ENCODE measurements at places on chromosomes 3 and 15.

DNA sequence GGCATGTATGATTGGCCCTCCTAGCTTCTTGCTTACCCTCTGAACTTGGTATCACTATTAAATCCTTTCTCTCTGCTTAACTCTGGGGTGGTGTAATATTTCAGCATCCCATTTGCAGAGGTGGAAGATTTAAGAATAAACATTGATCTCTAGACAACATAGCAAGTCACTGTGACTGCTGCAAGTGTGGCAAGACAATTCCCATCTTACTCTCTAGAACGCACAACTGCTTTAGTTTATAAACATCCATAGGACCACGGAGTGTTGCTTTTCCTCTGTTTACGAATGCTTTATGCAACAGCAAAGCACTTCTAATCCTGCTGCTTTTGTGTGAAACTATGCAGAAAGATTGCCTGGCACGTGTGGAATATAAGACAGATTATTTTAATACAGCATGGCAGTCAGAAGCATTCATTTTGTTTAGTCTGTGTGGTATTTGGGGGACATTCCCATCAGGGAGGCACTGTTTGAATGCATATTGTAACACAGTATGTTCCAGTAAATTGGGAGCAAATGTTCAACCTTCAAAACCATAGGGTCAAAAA lies 338.9 kb upstream of the TMCO5A start:
- DNase-seq: no peak

- DNase-seq: no peak
These were observed 31.8 kb downstream of the GPR176 start for GRCh38 chr15:39888243-39888642.

GRCh38 chr3:4271834-4272233 lies 31.3 kb upstream of the SETMAR start:
- peak; percentile 48 for DNase-seq

GRCh38 chr3:152754303-152754702 lies 80.6 kb upstream of the P2RY1 start:
- DNase-seq: no peak

DNA sequence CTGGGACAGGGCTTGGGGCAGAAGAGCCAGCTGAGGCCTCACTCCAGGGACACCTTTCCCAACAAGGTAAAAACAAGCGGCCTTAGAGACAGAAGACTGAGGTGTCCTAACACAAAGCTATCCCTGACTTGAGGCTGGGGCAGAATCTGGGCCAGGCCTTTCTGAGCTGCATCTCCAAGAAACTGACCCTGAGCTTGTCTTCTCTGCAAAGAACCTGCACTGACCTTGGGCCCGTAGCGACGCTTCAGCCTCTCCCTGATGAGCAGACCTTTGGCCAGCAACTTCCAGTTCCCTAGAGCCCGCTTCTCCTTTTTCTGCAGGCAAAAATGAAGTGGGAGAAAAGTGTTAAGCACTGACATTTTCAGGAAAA lies 22.2 kb downstream of the TMEM43 start:
- no peak for DNase-seq

DNA sequence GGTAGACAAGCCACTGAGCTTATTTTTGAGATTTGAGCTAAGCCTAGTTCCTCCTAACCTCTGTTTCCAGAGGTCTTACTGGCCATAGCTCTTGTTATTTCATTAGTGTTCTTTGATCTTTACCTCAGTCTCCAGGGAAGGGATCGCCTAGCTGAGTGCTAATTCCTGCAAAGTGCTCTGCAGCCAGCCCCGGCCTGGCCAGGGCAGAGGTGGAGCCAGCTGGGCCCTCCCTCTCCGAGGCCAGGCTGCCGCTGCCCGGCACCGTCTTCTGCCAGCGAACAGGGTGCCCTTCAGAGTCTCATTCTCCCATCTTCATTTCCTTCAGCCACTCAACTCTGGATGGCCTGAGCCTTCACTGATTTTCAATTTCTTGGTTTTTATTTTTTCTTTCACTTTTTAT lies 19.7 kb downstream of the FAN1 start:
- no peak for DNase-seq

GRCh38 chr3:109743981-109744380 lies 406.6 kb upstream of the DPPA4 start:
- DNase-seq: no peak

GRCh38 chr3:70702132-70702531 lies 389.7 kb upstream of the MDFIC2 start:
- DNase-seq: no peak

DNA sequence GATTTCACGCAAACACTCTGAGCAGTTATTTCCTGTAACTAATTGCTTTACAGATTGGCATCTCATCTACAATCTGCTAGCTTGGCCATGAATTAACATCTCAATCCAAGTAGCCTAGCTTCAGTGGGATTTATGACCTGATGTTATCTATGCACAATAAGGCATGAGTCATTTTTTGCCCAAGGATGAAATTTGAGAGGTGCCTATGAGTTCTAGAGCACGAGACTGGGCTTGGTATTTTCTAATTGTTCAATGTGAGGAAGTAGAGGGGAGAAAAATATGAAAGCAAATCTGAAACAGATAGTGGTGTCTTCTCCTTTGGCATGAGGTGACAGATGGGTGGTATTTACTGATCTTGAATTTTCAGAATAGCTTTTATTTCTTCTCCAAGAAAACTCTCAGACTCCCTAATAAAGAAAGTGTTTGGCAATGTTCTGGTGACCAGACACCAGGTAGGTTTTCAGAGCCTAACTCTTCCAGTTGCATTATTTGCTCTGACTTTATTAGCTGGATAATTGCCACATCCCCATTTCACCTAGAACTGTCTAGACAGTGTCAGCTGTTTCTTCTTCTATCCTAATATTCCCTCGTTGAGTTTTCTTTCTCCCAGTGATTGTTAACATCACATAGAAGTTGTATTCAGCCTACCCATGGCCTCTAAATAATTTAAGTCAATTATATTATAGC lies 301.0 kb upstream of the UMPS start:
- DNase-seq: peak; percentile 62

DNA sequence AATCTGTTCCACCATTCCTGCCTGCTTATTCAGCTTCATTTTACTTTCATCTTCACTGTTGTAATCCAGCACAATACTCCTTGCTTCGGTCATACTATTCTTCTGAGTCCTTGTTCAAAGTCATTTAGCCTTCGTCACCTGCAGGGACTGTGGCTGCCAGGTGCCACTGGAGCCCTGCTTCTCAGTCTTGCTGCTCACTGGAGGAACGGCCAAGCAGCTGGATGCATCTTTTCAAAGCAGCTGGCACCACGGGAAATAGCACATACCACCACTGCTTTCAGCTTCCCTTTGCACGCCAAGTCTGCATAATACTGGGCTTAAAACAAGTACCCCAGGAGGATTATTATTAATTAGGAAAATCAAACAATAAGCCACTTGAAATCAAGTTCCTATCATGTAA lies 287.6 kb downstream of the BCHE start:
- DNase-seq: no peak

GRCh38 chr15:32794973-32795372 lies 77.2 kb downstream of the GREM1 start:
- no peak for DNase-seq

Measured in HT-29 (cell line).